ENCODE measurements at places on chromosomes 5 and 9.

DNA sequence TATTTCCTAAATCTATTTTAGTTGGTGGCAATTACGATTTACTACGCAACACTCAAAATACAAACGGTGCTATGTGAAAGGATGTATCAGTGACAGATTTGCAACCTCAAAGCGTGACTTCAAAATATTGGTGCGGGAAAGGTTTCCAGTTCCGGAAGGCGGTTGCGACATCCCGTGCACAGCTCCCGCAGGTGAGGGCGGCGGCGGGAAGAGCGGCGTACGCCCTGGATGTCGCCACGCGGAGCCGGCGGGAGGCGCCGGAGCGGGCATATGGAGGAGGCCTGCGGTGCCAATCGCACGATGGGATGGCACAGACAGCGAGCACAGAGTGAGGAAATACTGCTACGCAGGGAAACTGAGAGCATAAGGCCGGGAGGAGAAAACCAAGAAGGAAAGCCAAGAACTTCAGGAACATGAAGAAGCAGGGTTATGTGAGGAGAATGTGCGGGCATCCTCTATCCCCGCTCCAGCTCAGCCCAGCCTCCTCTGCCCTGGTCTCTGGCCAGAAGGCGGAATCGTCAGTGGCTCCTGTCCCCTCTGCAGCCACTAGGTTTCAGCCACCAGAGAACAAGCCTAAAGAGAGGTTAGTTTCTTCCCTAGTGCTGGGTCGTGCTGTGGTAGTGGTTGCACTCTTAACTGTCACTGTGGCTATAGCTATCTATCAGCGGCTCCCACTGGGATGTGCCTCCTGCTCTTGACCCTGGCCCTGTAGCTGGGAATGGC, 378.1 kb upstream of the TLE4 start:
- no peak for DNase-seq

GRCh38 chr5:67465537-67466207, 269.1 kb upstream of the CD180 start:
- no peak for DNase-seq

DNA sequence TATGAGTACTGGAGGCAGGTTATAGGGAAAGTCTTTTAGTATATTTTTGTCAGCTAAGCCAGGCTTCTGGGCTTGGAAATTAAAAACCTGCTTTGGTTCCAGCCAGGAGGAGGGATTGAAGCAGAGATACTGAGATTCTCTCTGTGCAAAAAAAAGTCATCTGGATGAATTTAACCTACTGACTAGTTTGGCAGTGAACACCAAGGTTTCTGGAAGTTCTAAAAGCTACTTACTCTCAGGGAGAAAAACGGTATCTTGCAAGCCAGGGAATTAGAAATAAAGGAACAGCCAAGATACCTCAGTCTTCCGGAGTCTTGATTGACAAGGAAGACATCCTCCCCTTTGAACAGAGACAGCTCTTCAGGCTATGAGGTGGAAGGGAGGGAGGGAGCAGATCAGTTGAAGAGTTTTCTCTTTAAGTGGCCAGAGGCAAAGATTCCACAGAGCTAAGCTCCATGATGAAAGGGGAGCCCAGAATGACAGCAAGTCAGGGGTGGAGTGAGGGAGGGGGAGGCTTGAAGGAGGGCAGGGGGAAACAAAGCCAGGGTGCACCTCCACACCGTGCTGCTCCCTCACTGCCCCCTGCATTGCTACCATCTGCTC, 8.3 kb upstream of the ZBTB34 start:
- no peak for DNase-seq

- peak; percentile 48 for DNase-seq
Observed at GRCh38 chr9:4762108-4762885, 21.3 kb upstream of the AK3 start.

- DNase-seq: no peak
Observed at GRCh38 chr9:96086936-96087571, 211.6 kb downstream of the ERCC6L2 start.

GRCh38 chr9:128499920-128500319, 4.6 kb upstream of the GLE1 start:
- no peak for DNase-seq

DNA sequence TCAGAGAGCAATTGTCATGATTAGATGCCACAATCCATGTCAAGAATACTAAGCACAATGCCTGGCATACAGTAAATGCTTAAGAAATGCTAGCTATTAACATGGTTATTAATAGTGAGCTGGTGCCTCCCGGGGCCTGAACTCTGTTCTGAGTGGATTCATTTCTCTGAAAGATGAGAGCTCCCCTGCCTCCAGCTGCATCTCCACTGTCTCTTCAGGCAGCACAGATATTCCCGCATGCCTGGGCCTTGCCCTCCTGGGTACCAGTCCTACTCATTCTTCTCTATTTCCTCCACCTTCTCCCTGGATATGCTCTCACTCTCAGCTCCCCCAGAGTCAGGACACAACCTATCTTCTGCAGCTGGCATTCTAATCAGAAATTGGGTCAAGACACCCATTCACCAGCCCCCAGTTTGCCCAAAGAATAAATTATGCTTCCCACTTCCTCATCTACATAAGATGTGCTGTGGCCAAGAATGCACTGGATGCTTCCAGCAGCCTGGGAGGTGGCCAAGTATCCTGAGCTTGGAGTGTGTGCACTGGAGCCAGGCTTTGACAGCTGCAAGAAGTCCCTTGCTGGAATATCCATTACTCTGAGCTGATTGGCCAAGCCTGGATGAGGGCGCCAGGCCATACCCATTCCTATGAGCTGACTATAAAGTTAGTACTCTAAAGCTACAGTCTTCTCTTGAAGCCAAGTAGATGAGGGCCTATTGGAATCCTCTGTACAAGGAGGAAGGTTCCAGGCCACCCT, 669.0 kb downstream of the ACTL7B start:
- no peak for DNase-seq

DNA sequence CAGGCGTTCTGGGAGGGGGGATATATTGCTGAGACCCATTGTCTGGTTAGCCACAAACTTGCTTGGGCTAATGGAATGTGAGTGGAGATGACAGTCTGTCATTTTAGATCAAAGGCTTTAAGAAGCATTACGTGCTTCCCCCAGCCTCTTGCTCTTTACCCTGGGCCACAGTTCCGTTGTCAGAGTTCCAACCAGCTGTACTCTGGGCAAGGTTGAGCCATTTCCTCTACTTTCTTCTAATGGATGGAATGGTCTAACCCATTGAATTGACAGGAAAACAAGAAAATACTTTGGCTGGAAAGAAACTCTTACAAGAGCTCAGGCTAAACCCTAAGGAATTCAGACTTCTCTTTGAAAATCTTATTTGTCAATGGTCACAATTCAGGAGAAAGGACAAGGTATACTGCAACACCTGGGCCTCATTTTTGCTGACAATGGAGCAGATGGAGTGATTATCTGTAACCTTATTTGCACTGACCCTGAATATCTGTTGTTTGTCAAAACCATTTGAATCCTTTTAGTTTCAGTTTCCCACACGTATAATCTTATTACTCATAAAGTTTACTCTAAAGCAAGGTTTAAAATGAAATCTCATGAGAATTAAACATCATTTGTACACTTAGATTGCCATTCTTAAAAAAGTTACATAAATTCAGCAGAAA, 231.4 kb downstream of the PDE4D start:
- peak; percentile 18 for DNase-seq

GRCh38 chr5:139468421-139468931, 2.3 kb upstream of the SMIM33 start:
- DNase-seq: no peak

DNA sequence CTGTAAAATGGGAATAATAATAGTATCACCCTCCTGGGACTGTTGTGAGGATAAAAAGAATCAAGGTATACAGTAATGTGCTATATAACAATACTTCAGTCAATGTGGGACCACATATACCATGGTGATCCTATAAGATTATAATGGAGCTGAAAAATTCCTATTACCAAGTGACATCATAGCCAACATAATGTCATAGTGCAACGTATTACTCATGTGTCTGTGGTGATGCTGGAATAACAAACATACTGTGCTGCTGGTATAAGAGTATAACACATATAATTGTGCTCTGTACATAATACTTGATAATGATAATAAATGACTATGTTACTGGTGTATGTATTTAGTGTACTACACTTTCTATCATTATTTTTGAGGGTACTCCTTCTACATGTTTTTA, 38.1 kb downstream of the LIFR start:
- DNase-seq: no peak

DNA sequence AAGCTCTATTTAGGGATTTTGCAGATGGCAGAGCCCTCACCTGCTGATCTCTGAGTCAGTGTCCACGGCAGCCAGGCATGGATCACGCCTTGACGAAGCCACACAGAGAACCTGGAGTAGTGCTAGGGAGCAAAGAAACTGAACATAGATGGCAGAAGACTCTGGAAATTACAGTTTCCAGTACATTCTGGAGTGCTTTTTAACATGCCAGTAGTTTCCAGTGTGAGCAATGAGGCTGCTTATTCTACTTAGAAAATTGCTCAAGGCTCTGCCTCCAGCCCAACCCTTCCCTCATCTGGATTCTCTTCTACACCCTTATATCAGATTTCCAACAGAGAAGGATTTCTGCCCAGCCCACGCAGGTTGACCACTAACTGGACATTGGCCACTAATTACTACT, 203.3 kb downstream of the ADAMTS12 start:
- DNase-seq: no peak

DNA sequence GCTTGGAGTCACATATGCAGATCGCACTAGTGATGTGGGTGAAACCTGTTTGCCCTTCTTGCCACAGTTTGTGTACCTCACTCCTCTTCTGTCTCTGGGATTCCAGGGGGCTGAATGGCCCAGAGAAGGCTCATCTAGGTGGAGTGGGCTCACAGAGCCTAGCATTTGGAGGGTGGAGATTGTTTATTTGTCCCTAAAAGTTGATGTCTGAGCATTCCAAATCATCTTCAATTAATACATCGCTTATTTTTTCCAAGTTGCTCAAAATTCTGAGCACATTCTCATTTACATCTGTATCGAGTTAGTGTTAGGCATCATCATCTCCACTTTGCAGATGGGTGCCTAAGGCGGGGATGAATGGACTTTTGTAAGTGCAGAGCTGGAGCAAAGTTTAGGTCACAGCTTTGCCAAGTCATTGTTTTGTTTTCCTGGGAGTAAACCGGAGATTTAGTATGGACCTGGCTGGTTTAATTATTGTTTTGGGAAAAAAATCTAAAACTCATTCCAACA, 2.0 kb downstream of the ABL1 start:
- no peak for DNase-seq

DNA sequence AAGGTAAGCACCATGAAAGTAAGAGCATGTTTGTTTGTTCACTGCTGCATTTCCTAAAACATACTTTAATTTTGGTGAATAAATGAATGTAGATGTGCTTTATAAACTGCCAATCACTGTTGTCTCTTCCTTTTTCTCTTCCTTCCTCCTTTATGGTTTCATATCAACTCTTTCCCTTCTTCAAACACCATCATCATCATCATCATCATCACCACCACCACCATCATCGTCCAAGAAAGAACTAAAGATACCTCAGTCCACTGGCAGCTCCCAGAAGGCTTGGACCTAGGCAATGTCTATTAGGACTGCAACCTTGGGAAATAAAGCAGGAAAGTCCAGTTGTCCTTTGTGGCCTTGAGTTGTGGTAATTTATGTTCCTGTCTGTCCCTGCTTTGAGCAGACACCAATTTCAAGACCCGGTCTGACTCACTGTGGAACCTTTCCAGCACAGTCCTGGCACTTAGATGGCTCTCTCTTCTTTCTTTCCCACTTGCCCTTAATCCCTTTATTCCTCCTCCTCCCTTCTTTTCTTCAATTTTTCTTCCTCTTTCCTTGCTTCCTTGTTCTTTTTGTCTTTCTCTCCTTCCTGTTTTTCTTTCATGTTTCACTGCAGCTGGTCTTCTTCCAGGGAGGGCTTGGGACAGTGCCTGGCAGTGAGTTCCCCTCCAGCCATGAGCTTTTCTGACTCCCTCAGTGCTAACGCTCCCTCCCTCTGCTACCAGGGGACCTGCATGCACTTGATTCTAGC, 99.3 kb downstream of the ANGPTL2 start:
- no peak for DNase-seq

DNA sequence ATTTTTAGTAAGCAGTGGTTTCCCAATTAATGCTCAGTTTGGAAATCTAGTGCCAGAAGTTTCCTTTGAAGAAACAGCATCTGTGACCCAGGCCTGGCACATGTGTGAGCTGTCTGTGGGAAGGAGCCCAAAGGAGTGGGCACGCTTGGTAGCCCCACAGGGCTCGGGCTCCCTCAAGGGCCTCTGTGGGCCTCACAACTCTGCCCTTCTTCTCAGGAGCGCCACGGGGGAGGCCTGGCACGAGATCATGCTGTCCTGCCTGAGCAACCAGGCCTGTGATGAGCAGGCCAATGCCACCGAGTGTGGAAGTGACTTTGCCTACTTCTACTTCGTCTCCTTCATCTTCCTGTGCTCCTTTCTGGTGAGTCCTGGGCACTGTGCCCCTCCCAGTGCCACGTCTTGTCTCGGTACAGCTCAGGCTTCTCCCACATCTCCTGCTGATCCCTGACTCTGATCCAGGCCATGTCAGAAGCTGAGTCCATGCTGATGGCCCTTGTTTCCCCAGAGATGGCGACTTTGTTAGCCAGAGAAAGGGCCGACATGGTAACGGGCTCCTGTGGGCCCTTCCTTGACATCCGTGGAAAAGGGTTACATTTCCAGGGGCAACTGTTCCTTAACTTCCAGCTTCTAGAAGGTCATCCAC, 200.4 kb downstream of the CACNA1B start:
- no peak for DNase-seq

- peak; percentile 93 for DNase-seq
Observed at GRCh38 chr9:35604578-35605350, at the start of gene TESK1. TESK1 (plus strand) TSS chr9:35605262; CDS start chr9:35605620, 358 bp downstream.

- DNase-seq: peak; percentile 75
Observed at GRCh38 chr9:97954550-97954989, 16.6 kb upstream of the HEMGN start.

DNA sequence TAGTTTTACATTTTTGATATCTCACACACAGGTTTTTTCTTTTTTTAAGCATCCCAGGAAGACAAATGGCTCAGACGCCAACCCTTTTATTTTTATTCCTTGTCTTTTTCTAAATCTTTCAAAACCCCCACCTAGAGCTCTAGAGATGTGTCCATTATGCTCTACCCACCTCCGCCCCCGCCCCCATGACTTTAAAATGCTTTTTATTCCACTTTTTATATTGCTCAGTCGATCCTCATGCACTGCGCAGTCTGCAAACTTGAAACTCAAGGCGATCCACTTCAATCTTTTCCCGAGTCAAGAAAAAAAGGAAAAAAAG, 411 bp upstream of the MAT2B start:
- DNase-seq: peak; percentile 7

- no peak for DNase-seq
Observed at GRCh38 chr5:169997798-169998197, 17.5 kb upstream of the INSYN2B start.

Data from urothelium cell line (cell line).